DMS 273 treated with DMSO at 0.1 percent for 48 hours (cell line): ENCODE measurements at places on chromosomes 3 and 15.

- no peak for DNase-seq
Observed at GRCh38 chr3:127034195-127034989, 51.5 kb downstream of the PLXNA1 start.

DNA sequence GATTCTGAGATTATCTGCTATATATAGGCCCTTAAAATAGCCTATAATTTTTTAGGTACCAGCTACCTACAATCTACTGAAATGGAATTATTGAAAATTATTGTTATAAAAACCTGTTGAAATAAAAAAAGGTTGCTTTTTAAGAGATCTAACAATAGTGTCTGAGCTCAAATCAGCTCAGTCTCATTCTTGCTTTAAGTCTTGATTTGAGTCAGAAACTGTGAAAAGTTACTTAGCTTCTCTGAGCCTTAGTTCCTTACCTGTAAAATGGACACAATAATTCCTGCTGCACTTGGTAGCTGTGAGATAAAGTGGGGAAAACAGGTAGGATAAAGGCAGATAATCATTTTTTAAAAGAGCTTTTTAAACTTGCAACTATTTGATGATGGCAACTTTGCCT is 118.8 kb upstream of the UBE2E2 start:
- no peak for DNase-seq

DNA sequence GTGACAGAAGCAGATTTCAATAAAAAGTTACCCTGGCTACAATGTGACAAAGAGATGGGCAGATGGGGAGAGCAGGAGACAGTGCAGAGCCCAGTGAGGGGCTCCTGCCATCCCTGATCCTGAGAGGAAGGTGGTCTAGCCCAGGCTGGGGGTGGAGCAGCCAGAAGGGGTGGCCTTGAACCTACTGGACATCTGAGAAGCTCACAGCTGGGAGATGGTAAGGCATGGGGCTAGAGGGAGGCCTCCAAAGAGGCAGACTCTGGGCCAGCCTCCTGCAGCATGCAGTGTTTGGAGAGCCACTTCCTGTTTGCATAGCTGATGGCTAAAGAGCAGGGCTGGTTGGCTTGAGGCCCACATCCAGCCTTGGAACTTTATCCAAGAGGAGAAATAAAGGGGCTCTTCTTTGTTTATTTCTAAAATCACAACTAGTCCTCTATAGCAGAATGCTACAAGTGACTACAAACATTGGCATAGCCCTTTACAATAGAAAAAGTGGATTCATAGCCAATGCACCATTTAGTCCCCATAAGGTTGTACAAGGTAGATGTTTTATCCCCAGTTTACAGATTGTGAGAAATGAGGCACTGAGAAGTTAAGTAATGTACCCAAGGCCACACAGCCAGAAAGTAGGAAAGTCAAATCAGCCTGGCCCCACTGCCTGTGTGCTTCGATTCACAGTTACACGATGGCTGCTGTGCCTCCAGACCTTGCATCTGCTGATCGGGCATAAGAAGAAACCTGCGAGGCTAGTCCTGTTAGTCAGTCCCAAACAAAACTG is 4.6 kb downstream of the EFCC1 start:
- DNase-seq: no peak

DNA sequence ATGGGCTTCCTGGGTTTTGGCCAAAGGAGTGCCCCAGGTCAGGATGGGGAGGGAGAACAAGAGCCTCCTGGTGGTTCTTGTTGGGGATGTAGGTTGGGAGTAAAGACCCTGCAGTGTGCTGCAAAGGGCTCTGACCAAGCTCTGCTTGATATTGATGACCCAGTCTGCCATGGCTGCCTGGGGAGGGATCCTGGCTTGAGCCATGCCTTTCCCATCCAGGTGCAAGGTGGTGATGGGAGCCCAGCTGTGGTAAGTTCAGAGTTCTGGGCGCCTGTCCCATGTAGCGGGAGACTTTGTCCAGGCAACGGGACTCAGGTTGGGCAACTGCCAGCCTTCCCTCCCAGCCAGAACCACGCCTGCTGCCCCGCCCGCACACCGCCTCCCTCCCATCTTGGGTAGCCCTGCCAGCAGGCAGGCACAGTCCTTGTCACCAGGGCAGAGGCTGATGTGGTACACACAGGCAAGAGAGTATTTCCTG is 2.6 kb downstream of the GNAI2 start:
- peak; percentile 4 for DNase-seq

- DNase-seq: no peak
Observed at GRCh38 chr15:29262738-29263137, 6.9 kb downstream of the NSMCE3 start.
